ENCODE measurements at places on chromosomes 6 and 20. TPM values are rescaled to one million over a fixed set of nuclear protein-coding genes. Genes with fewer than 3 reads are reported as not detected.

Gene MAFB
- 0.15 TPM for total RNA-seq

Gene NKAIN4
- 5.2 TPM for total RNA-seq

Gene UQCC2
- total RNA-seq: 99.9 TPM

Gene CCR6
- total RNA-seq: 0.08 TPM

Gene FOXA2
- total RNA-seq: 19.2 TPM

Gene SLC22A23
- 8.2 TPM for total RNA-seq

Gene OR2H2
- not detected for total RNA-seq

Gene C4B
- total RNA-seq: 0.58 TPM

Gene FAM209A
- total RNA-seq: 0.25 TPM

Gene CLPSL2
- total RNA-seq: 0.53 TPM

Gene SLC35D3
- total RNA-seq: not detected

Gene BTN1A1
- not detected for total RNA-seq

Gene EMILIN3
- total RNA-seq: 0.73 TPM

Gene LRRC73
- total RNA-seq: 1.2 TPM

Gene FNDC1
- 0.09 TPM for total RNA-seq

Gene PRR18
- 0.13 TPM for total RNA-seq

Gene SULF2
- total RNA-seq: 22.1 TPM

Gene ACTL10
- total RNA-seq: not detected

Gene SPTLC3
- 0.02 TPM for total RNA-seq

Gene CLIC5
- not detected for total RNA-seq

Gene CASS4
- not detected for total RNA-seq

Gene ASCC3
- total RNA-seq: 15.1 TPM

Gene VWA7
- total RNA-seq: 1.3 TPM

Gene ABHD16A
- 14.2 TPM for total RNA-seq

Gene CRISP3
- total RNA-seq: not detected

Gene CFB
- 3.0 TPM for total RNA-seq

Gene SGK2
- 6.4 TPM for total RNA-seq

Gene TRIM40
- not detected for total RNA-seq

Gene TBC1D32
- 0.74 TPM for total RNA-seq
